ENCODE measurements at places on chromosomes 7 and 10. TPM values are rescaled to one million over a fixed set of nuclear protein-coding genes. Genes with fewer than 3 reads are reported as not detected.

Gene GRK5
- 31.2 TPM for total RNA-seq

Gene TMEM196
- total RNA-seq, result not detected

Gene MARVELD1
- total RNA-seq, result 38.7 TPM

Gene C10orf105
- not detected for total RNA-seq

Gene USP6NL
- total RNA-seq, result 12.9 TPM

Gene GNAT3
- not detected for total RNA-seq

Gene TFPI2
- total RNA-seq, result 59.8 TPM

Gene MRLN
- not detected for total RNA-seq

Gene USP54
- 9.5 TPM for total RNA-seq

All from mammary microvascular endothelial cell (primary cell).